ENCODE measurements at places on chromosomes 6 and 20. TPM values are rescaled to one million over a fixed set of nuclear protein-coding genes. Genes with fewer than 3 reads are reported as not detected.

Gene DSTN
- 62.0 TPM for total RNA-seq

Gene VSX1
- total RNA-seq = not detected

Gene CRIP3
- 6.5 TPM for total RNA-seq

Gene EYA4
- total RNA-seq = 0.84 TPM

Gene STMND1
- not detected for total RNA-seq

Gene FGD2
- total RNA-seq = 426 TPM

Gene SLC44A4
- total RNA-seq = 3.1 TPM

Gene SLC35D3
- total RNA-seq = not detected

Gene GPSM3
- 187 TPM for total RNA-seq

Gene C20orf141
- total RNA-seq = not detected

Gene TMEM244
- not detected for total RNA-seq

Gene DCDC2
- not detected for total RNA-seq

Gene GHRH
- not detected for total RNA-seq

Gene TP53INP2
- 7.4 TPM for total RNA-seq

Gene MCHR2
- not detected for total RNA-seq

Gene ARFGAP1
- total RNA-seq = 51.9 TPM

Gene TCFL5
- 8.8 TPM for total RNA-seq

Gene ADTRP
- 6.3 TPM for total RNA-seq

Gene NRN1
- total RNA-seq = 18.4 TPM

Data from spleen (tissue), 13 donors.